ENCODE measurements at places on chromosomes 1 and 21.

GRCh38 chr1:169109561-169110134 is 3.2 kb downstream of the ATP1B1 start:
- DNase-seq = peak; percentile 50

GRCh38 chr1:210288116-210288515 is 40.6 kb upstream of the HHAT start:
- DNase-seq = no peak

GRCh38 chr1:221274373-221274772 is 395.1 kb downstream of the HLX start:
- DNase-seq = peak; percentile 94

DNA sequence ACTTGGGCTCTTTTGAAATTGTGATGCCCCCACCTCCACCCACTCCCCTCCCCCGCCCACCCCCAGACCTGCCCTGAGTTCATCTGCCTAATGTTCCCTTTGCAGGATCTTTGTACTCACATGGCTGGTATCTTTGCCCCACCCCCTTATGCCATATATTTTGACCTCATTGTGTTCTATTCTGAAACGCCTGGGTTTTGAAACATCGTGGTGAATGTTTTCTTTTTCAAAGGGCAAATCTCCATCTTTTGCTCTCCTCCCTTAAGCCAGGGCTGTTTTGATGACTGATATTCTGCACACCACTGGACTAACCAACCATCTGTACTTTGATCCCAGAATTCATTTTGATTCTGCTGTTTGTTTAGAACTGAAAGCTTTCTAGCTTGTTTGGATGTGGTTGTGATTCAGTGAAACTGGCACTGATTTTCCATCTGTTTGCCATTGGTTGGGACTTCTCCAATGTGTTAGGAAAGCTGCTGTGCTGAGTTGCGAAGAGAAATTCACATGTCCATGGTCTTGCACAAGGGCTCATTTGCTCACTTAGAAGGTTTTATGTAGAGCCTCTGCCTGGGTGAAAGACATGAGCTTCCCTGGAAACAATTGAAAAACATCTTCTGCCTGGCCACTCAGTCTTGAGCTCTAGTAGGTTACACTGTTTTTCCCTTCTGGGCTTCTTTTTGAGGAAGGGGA is 16.5 kb downstream of the SMAP2 start:
- DNase-seq = no peak

DNA sequence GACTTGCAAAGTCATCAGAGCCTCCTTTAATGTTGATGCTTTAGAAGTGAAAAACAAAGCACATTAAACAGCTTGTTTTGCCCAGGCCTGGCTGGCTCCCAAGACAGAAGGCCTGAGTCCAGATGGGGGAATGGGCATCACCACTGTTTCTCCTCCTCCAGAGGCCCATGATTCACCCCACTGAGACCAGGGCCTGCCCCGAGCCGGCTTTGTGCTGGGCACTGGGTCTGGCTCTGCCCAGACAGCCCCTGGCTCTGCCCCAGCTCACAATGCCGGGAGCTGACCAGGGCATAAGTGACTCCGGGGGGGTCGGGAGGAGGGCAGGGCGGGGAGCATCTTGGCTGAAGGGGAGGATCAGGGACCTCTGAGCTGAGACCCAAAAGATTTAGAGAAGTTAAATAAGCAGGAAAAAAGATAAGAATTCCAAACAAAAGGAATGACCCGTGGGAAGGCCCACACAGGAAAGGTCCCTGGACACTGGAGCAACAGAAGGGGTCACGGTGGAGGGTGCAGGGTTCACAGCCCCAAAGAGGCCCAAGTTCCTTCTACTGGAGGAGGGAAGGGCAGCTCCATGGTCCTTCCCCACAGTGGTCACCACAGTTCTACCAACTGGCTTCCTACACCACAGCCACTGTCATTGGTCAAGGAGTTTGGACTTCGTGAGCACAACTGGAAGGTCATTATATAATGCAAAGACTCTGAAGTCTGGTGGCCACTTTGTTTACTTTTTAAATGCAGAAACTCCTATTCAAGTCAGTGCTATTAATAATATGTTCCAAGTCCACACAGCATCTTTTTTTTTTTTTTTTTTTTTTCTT is 5.5 kb downstream of the C2CD2 start:
- no peak for DNase-seq

GRCh38 chr1:54367613-54368012 is 38.6 kb downstream of the SSBP3 start:
- DNase-seq = no peak

GRCh38 chr1:160284220-160284781 is 632 bp downstream of the PEX19 start:
- DNase-seq = no peak

GRCh38 chr1:81547261-81547911 is 253.3 kb upstream of the ADGRL2 start:
- no peak for DNase-seq

- no peak for DNase-seq
Observed at GRCh38 chr1:172270605-172271004, 149.9 kb upstream of the C1orf105 start.

- DNase-seq = no peak
Observed at GRCh38 chr1:215650446-215651149, 83.5 kb downstream of the KCTD3 start.

DNA sequence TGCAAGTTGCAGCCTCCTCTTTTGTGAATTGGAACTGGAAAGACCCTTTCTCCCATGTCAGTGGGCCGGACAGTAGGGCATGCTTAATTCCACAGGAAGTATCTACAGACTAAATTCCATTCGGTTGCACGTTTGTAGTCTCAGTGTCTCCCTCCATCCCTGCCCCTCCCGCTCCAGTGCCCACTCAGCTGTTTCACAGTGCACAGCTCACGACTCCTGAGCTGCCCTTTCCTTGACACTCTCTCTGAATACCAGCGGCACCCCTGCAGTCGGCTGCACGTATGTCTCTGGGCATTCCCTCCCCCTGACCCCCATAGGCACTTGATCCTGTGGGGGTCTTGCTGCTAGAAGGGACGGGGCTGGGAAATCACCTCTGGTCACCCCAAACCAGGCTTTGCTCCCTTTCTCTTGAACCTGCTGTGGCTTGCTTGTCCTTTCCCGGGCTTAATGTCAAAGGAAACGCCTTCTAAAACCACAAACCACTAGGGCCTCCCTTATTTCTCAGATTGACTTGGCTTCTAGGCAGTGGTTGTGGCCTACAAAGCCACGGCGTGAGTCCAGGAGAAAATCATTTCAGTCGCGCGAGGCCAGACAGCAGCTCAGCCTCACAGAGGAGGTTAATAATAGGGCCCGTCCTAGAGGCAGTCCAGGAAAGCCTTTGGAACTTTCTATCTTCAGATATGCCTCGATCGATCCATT is 365.3 kb upstream of the PROX1 start:
- no peak for DNase-seq

DNA sequence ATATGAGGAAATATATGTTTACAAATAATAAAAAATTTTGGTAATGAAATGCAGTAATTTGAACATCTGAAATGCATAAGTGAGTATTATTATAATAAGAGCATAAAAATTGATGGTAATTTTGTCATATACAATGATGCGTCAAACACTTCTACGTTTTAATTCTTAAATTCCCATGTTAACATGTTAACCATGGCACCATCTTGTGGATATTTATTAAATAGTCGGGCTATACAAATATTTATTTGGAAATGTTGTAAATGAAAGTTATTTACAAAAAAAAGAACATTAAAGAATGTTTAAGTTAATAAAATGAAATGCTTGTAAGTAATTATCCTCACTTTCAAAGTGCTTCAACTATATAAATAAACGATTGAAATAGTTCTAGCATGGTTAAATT is 57.2 kb upstream of the C1orf185 start:
- DNase-seq = no peak

DNA sequence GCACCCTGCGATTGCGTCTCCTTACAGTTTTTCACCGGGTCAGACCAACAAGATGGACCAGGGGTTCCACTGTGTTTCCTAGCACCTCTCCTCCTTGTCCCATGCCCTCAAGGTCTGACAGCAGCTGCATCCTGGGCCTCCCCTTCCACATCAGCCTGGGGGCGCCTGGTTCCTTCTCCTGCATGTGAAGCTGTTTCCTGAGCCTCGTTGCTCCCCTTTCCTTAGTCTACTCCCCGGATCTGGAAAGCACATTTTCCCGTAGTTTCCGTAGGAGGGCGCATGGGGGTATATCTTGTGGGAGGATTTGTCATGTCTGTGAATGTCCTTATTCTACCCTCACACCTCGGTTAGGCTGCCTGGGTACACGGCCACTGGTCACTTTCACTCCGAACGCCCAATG is 6.1 kb downstream of the PRDM15 start:
- DNase-seq = no peak

Measured in NCI-H1436 treated with DMSO at 0.1 percent for 48 hours (cell line).